ENCODE measurements at places on chromosomes 3 and 15.

GRCh38 chr15:68231102-68231818 is 1.7 kb upstream of the CLN6 start:
- no peak for DNase-seq

- DNase-seq: no peak
These were observed 318.0 kb upstream of the LMCD1 start for GRCh38 chr3:8183627-8184026.

- peak; percentile 77 for DNase-seq
These were observed 79.8 kb downstream of the EPHB1 start for GRCh38 chr3:134874737-134875413.

DNA sequence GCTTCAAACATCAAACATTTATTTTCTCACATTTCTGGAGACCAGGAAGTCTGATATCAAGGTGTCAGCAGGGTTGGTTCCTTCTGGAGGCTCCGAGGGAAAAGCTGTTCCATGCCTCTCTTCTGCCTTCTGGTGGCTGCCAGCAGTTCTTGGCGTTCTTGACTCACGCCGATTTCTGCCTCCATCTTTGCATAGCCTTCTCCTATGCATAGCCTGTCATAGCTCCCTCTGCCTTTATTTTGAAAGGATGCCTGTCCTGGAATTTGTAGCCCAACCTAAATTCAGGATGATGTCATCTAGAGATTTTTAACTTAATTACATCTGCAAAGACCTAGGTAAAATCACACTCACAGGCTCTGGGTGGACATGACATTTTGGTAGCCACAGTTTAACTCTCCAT is 70.4 kb downstream of the RGMA start:
- DNase-seq: no peak

GRCh38 chr3:140180603-140181002 is 245.6 kb downstream of the CLSTN2 start:
- no peak for DNase-seq

- DNase-seq: peak; percentile 1
These were observed 716.2 kb downstream of the DIPK2A start for GRCh38 chr3:144687862-144688261.

- no peak for DNase-seq
These were observed 303.4 kb upstream of the ICE2 start for GRCh38 chr15:60782316-60782715.

DNA sequence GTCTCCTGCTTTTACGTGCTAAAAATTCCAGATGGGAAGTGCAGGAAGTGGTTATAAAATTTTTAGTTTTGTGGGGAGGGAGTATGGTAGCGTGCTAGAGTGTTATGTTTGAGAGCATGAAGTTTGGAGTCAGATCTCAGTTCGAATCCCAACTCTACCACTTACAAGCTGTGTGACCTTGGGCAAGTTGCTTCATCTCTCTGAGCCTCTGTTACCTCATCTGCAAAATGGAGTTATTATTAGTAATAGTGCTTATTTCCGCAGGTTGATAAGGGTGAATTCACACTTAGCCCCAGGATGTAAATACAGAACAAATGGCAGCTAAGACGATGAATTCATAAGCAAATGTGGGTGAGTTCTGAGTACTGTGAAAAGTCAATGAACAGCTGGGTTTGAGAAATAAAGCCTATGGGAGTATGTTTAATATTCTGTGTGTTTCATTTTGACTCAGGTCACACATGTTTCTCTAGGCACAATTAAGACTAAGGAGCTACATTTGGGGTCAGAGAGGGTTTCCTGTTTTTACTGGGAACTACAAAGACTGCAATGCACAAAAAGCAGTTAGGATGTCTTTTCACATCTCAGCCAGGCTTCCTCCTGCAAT is 73.1 kb upstream of the FEZF2 start:
- no peak for DNase-seq

DNA sequence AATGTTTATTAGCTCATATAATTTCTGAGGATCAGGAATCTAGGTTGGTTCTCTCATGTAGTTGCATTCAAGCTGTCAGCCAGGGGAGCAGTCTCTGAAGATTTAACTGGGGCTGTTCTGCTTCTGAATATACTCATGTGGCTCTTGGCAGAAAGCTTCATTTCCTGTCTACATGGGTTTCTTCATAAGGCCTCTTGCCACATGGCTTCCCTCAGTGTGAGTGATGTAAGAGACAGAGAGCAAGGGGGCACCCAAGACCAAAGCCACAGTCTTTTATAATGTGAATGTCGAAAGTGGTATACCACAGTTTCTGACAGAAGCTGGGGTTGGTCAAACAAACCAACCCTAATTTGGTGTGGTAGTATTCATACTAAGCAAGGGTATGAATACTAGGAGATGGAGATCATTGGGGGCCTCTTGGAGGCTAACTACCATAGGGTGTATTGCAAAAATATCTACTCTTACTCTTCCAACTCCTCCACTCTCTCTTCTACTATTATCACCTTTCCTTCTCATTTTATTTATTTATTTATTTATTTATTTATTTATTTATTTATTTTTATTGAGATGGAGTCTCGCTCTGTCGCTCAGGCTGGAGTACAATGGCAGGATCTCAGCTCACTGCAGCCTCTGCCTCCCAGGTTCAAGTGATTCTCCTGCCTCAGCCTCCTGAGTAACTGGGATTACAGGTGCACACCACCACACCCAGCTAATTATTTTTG is 123.8 kb downstream of the B3GALNT1 start:
- DNase-seq: no peak

GRCh38 chr15:81165535-81165934 is 31.1 kb upstream of the IL16 start:
- no peak for DNase-seq

DNA sequence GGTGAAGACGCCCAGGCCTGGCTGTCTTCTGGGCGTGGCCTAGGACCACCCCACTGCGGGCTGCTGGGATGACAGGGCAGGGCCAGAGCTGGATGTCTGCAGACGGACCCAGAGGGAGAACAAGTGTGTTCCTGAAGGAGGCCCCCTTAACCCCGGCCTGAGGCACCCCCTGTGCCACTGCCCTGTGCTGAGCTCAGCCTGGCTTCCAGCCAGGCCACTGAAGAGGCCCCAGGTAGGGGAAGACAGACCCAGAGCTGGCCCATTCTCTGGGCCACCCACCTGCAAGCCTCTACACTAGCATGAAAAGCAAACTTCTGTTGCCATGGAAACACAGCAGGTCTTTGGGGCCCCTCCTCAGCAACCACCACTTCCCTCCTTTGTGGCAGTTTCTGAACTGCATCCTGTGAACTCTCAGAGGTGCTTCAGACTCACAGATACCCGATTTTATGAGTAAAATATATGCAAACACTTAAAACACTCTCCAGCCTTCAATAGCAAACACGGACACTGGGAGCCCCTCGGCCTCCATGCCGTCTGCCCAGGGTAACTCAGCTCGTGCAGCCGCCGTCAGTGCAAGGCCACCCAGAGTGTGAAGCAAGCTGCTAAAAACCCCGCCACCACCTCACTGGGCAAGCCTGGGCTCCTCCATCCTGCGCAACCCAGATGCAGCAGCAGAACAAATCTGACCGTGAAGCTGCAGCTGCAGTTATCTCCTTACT is 42.5 kb downstream of the CMTM6 start:
- no peak for DNase-seq

- DNase-seq: no peak
These were observed 49.4 kb upstream of the HES1 start for GRCh38 chr3:194086388-194087075.

- DNase-seq: no peak
These were observed 241.2 kb upstream of the LRRC3B start for GRCh38 chr3:26381411-26381810.

GRCh38 chr3:11907667-11908660 is 61.3 kb upstream of the TAMM41 start:
- peak; percentile 23 for DNase-seq

GRCh38 chr3:81989758-81990157 is 228.3 kb upstream of the GBE1 start:
- DNase-seq: no peak

- no peak for DNase-seq
These were observed 62.0 kb downstream of the PLD1 start for GRCh38 chr3:171748064-171748924.

- DNase-seq: no peak
These were observed 75.6 kb upstream of the TNIK start for GRCh38 chr3:171535799-171536198.

GRCh38 chr3:120689395-120689794 is 7.4 kb upstream of the HGD start:
- no peak for DNase-seq

GRCh38 chr3:15361494-15362214 is 29.3 kb upstream of the SH3BP5 start:
- peak; percentile 75 for DNase-seq

DNA sequence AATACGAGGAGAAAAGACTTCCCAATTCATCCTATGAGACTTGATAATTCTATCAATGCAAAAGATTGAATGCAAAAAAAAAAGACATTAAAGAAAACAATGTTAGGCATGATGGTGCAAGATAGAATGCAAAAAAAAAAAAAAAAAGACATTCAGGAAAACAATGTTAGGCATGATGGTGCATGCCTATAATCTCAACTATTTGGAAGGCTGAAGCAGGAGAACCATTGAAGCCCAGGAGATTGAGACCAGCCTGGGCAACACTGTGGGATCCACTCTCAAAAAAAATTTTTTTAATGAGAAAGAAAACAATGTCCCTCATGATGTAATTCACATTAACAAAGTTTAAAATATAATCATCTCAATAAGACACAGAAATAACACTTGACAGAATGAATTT is 75.9 kb downstream of the MYO9A start:
- DNase-seq: no peak

DNA sequence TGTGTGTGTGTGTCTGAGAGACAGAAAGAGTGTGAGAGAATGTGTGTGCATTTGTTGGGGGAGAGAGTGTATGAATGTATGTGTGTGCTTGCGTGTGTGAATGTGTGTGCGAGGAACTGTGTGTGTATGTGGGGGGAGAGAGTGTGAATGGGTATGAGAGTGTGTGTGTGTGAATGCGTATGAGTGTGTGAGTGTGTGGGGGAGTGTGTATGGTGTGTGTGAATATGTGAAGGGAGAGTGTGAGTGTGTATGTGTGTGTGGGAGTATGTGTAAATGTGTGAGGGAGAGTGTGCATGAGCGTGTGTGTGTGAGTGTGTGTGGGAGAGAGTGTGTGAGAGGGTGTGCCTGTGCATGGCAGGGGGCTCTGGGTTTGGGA is 79.8 kb upstream of the ABHD17C start:
- no peak for DNase-seq

DNA sequence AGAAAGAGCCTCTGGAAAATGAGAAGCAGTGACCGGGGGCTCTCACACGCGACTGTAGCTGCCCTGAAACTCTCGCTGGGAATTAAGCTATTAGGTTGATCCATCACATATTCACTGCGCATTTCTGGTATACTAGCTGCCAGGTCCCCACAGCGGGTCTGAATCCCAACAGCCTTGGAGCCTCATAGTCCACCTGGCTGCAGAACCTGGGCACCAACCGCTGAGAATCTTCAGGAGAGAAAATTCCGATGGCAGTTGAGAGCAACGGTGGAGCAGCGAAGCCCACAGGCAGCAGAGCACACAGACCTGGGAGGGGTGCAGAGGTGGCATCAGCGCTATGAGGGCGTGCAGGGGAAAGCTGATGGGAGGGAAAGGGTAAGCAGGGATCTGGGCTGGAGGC is 75.1 kb downstream of the FAM174B start:
- no peak for DNase-seq

GRCh38 chr3:171878461-171879225 is 35.5 kb downstream of the TMEM212 start:
- no peak for DNase-seq

DNA sequence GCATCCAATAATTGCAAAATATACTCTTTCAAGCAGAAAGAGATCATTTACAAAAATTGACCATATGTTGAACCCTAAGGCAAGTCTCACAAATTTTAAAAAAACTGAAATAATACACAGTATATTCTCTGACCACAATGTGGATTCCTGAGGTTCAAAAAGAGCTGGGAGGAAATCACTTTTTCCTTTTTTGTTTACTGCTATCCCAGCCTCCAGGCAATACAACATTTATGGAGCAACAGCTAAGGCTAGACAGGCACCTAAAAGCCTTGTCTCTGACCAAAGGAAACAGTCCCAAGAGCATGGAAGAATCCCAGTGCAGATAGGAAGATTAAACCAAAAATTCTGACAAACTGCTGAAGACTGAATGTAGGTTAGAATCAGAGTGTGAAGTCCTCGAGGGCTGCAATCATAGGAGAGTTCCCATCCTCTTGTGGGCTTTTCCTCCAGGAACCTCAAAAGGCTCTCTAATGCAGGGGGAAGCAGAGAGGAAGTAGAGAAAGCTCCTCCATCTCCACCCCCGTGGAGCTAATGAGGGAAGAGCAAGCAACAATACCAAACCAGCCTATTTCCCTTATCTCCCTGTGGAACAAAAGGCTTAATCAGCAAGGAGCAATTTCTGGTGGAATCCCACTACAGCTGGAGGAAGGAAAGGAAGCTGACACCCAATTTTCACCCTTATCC is 57.0 kb downstream of the TMCC1 start:
- DNase-seq: no peak

DNA sequence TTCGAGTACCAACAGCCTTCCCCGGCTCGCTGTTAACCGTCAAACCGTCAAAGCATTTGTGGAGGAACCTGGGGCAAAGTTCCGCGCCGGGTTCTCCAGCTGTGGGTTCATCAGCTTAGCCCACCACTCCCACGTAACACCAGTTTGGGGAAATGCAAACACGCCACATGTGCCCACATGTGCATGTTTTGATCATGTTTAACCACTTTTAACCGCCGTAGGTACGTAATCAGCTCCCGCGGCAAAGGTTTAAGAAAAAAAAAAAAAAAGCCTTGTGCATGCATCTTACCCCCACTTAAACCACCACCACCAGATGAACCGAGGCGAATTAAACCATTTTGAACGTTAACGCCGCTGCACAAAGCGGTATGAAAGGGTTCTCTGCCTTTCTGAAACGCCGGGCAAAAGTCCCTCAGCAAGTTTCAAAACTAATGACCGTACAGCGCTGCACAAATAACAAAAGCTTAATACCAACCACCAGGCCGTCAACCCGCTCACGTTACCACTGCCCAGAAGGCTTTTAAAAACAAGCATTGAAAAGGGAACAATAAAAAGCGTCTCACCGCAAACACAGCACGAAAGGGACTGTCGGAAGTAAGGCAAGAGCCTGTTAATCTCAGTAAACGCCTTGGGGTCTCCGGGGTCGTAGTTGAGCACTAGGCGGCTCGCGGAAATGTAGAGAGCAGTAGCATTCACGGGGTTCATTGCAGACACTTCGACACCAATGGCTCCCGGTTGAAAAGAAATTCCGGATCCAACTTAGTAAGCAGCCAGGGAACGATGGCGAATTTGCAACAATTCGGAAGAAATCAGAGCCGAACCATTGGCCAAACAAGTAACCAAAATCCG is 1.5 kb downstream of the MSL2 start:
- peak; percentile 17 for DNase-seq

GRCh38 chr3:14093831-14094230 is 30.8 kb downstream of the CHCHD4 start:
- peak; percentile 91 for DNase-seq

GRCh38 chr3:18334837-18335601 is 90.1 kb downstream of the SATB1 start:
- DNase-seq: no peak
